ENCODE measurements at places on chromosomes 11 and 22. TPM values are rescaled to one million over a fixed set of nuclear protein-coding genes. Genes with fewer than 3 reads are reported as not detected.

GRCh38 chr11:86292912-86293616, 9.0 kb upstream of the HIKESHI start:
- H3K27me3 ChIP-seq = no peaks in the 10 kb centered on the region
- no peaks in the 10 kb centered on the region for H3K4me1 ChIP-seq
- H3K36me3 ChIP-seq = no peaks in the 10 kb centered on the region
- H3K4me3 ChIP-seq = no peak overlapping the region

- no peak overlapping the region for H3K4me3 ChIP-seq
- peak overlapping the region; percentile 21 for H3K27ac ChIP-seq
- peaks cover 17% of the 10 kb centered on the region for H3K4me1 ChIP-seq
- H3K36me3 ChIP-seq = no peaks in the 10 kb centered on the region
Measured at GRCh38 chr11:75954039-75954438, 139.0 kb downstream of the UVRAG start.

- no peaks in the 10 kb centered on the region for H3K27me3 ChIP-seq
- peaks cover 10% of the 10 kb centered on the region for H3K36me3 ChIP-seq
- H3K4me1 ChIP-seq = no peaks in the 10 kb centered on the region
- no peak for DNase-seq
- no peak overlapping the region for H3K27ac ChIP-seq
Measured at GRCh38 chr11:64934682-64935358, 873 bp downstream of the GPHA2 start.

GRCh38 chr11:36345084-36345511, 49.0 kb downstream of the PRR5L start:
- H3K36me3 ChIP-seq = no peaks in the 10 kb centered on the region
- H3K4me3 ChIP-seq = no peak overlapping the region
- H3K27me3 ChIP-seq = 0 out of 2 replicates have a peak, but pooled peaks cover 13% of the 10 kb centered on the region
- H3K4me1 ChIP-seq = no peaks in the 10 kb centered on the region
- no peak overlapping the region for H3K27ac ChIP-seq

DNA sequence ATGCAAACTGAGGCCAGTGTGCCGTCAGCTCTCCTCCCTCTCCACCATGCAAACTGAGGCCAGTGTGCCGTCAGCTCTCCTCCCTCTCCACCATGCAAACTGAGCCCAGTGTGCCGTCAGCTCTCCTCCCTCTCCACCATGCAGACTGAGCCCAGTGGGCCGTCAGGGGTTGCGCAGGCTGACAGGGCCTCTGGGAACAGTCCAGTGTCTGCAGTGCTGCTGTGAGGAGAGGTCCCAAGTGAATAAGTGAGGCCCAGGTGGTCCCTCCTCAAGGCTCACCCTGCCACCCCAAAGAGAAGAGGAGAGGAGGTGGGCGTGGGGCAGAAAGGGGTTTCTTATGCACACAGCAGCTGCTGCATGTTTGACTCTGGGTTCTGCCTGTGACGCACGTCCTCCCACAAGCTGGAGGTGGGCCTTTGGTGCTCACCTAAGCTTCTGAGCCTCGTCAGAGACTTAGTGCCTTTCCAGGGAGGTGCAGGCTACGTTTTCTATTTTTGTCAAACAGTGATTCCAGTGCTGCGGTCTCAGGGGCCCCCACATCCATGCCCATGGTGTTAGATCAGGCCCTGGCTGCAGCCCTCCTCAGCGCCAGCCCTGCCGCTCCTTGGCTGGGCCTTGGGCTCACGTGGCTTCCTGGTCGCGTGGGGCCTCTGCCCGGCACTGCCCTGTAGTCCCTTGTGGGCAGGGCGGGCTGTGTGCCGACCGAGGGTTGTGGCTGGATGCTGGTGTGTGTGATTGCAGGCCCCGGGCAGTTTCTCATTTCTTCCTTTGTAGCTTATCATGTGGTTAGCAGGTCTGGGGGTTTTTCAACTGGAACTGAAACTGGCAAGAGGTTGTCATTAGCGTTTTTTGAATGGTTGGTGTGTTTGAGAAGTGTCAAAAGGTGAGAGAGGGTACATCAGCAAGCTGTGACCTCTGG, 7.1 kb downstream of the TPCN2 start:
- no peak overlapping the region for H3K4me3 ChIP-seq
- H3K27ac ChIP-seq = no peak overlapping the region
- H3K36me3 ChIP-seq = no peaks in the 10 kb centered on the region
- no peaks in the 10 kb centered on the region for H3K27me3 ChIP-seq

DNA sequence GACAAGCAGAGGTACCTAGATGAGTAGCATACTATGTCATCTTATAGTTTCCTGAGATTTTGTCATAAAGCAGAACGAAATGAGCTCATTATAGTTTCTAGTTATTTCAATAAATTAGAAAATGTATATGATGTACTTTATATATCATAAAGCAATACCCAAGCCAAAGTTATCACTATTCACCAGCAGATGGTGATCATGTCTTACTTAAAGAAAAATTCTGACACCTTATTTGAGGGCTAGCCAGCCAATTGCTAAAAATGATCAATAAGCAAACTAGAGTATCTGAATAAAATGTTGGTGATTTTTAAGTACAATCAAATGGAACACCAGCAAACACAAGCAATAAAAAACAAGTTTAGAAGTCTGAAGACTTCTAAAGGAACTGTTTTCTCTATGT, 44.1 kb downstream of the RSF1 start:
- peaks cover 4% of the 10 kb centered on the region for H3K36me3 ChIP-seq
- no peaks in the 10 kb centered on the region for H3K27me3 ChIP-seq
- DNase-seq = peak; percentile 56
- H3K27ac ChIP-seq = no peak overlapping the region

DNA sequence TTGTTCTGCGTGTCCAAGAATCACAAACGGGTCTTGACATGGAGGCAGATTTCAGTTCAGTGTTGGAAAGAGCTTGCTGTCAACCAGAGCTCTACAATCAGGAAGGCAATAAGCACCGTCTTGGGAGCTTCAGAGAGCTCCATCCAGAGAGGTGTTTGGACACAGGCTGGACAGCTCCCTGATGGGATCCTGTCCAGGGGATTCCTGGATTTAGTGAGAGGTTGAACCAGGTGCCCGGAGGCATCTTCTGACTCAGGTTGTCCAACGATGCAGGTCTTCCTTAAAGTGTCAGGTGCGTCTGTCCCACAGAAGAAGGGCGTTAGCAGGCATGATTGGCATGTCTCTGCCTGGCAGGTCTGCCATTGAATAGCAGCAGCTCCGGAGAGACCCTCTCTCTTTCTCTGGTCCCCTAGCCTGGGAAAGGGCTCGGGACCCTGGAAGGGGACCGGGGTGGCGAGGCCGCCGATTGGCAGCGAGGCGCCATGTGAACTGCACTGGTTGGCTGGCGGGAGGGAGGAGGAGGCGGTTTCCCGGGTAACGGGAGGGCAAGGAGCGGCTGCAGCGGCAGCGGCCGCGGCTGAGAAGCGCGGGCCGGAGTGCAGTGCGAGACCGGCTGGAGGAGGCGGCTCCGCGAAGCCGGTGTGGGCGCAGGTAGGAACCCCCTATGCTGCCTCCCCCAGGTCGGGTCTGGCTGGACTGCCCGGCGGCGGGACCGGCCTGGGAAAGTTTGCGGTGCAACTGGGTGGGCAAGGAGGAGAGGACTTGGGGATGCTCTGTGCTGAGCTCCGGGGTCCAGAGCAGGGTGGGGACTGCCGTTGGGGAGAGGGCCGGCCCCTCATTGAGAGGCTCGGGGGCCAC, 104.1 kb upstream of the E2F8 start:
- H3K27ac ChIP-seq = no peak overlapping the region
- H3K36me3 ChIP-seq = no peaks in the 10 kb centered on the region
- H3K4me3 ChIP-seq = no peak overlapping the region
- peaks cover 90% of the 10 kb centered on the region for H3K27me3 ChIP-seq

Gene SLC22A9
- total RNA-seq = not detected

Gene RPS25
- 931 TPM for total RNA-seq

All from PC-3 (cell line).